ENCODE measurements at places on chromosomes 4 and X.

- DNase-seq: no peak
Measured at GRCh38 chr4:124958847-124959246, 246.3 kb upstream of the ANKRD50 start.

GRCh38 chrX:55033429-55033828, 2.7 kb upstream of the ALAS2 start:
- no peak for DNase-seq

DNA sequence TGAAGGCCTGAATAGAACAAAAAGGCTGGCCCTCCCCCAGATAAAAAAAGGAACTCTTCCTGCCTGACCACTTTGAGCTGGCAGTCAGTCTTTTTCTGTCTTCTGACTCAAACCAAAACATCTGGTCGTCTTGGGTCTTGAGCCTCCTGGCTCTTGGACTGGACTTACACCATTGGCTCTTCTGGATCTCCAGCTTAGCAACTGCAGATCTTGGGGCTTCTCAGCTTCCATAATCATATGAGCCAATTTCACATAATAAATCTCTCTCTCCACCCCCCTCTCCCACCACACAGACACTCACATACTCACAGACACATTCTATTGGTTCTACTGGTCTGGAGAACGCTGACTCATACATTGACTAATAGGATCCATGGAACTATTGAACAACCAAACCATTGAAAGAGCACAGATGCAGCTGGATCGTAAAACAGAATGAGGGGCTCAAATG, 15.6 kb upstream of the CWH43 start:
- DNase-seq: no peak

DNA sequence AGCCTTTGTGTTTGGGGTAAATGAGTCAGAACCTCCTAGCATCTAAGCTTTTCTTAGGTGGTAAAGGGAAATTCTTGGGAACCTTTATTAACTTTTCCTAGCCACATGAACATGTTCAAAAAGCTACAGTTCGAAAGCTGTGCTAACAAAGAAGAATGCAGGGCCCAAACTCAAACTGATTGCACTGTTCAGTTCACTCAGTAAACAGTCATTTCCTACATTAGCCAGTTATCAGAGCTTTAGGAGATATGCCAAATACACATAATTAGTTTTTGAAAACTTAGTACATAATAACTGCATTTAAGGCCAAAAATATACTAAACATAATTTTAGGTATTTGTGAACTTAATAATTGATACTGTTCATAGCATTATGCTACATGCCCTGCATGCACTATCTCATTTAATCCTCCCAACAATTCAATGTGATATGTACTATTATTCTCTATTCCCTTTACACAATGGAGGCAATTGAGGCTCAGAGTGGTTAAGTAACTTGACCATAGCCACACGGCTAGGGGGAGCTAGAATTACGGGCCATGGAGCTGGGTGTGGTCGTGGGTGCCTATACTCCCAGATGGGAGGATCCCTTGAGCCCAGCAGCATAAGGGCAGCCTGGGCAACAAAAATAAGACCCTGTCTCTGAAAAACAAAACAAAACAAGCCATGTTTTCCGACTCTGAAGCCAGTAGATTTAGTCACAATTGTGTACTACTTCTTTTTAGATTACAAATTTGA, 43.9 kb upstream of the PDGFRA start:
- DNase-seq: no peak

GRCh38 chr4:28256295-28256694, 1395.7 kb downstream of the STIM2 start:
- no peak for DNase-seq

DNA sequence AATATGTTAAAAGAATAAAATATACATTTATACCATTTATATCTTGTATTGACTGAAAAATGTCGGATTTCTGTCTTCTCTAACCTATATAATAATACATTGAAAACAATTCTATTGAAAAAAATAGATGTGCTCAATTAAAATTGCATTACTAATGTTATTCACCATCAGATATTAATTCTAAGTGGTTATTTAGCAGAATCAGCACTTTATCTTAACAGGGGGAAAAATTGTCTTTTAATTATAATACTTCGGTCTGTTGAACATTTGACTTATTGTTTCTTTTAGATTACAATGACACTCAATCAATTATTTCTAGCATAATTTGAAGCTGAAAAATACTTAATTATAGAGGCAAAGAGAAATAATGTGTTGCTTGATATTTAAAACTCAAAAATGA, 220.3 kb downstream of the PABPC4L start:
- DNase-seq: no peak

- DNase-seq: no peak
Measured at GRCh38 chr4:57614257-57614932, 504.2 kb upstream of the IGFBP7 start.

DNA sequence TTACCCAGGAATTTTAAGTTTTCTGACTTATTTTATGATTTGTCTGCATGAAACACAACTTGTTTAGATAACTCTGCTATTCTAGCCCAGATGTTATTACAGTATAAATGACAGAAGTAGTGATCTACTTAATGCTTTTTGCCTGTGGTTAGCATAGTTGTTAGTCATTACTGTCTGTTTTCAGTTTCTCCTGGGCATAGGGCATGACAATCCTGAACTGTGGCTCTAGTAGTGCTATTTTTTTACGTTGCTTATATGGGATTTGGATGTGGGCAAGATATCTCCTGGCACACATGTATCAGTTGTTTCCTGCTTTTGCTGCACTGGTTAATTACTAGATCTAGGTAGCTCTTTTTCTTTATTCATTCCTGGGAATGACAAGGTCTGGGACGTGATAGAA, 1005.8 kb downstream of the PCDH18 start:
- no peak for DNase-seq

GRCh38 chrX:15055146-15055930, 182.1 kb downstream of the MOSPD2 start:
- no peak for DNase-seq

GRCh38 chr4:26822546-26822945, 38.1 kb upstream of the STIM2 start:
- DNase-seq: no peak

DNA sequence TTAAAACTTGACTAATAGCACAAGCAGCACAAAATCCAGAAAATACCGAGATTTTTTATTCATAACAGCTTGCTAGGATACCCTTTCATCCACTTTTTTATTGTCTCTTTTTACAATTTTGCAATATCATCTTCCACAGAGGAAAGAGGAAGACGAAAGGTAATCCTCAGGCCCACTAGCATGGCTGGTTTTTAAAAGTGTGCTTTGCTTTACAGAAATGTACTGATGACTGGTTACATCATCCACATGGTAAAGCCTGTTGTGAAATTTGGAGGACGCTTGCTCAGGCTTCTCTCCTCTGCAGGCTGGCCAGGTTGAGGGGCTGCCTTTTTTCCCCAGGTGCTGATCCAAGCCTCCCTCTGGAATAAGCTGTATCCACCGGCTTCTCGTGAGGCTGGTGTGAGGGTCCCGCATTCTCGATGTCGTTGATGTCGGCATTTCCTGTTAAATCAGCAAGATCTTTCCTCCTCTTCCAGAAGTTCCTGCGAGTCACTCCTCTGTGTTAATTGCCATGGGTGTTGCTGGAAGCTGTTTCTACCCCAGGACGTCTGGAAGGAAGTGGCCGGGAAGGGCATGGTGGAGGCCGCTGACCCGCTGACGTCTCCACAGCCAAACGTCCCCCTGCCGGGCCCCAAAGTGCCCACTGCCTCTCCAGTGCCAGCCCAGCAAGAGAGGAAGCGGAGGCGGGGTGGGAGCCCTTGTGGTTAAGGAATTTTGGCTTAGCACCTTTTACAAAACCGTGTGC, 5.8 kb upstream of the DGKQ start:
- no peak for DNase-seq

DNA sequence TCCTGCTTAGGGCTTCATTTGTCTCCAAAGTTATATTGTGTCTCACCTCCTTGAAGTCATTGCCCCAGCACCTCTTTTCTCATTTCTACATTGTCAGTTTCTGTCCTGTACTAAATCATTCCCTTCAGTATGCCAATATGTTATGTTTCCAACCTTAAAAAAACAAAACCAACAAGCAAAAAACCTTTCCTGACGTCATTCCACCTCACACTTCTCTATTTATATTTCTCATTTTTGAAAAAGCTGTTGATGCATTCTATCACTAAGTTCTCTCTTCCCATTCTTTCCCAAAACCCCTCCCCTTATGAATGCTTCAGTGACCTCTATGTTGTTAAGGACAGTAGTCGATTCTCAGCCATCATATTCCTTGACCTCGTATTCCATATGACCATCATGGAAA, 98.7 kb upstream of the ARHGAP24 start:
- DNase-seq: no peak

DNA sequence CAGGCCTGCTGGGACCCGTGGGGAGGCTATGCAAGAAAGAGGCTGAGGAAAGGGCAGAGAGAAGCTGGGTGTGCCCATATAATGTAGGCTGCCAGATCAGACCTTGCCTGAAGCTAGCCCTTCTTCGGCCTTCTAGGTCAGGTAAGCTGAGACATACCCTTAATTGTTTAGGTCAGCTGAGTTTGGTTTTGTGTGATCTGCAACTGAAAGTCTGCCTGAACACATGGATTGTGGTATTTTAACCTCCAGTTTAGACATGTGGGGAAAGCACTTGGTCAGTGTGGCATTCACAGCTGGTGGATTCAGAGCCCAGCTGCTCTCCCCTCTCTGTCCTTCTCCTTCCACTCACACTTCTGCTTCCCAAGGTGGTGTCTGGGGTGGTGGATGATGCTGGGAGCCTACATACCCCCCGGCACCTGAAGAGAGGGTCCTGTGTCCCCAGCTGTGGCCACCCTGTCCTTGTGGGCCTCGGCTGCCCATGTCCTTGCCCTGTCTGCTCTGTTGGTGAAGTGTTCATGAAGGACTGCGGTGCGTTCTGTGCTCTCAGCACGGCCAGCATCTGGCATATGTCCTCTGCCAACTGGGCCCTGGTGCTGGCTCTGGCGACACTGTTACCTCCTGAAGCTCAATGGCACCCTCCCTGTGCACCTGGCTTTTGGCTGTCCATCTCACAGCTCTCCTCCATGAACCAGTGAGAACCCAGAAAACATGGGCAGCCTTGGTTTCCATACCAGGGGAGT, 82.1 kb downstream of the NAT8L start:
- no peak for DNase-seq

DNA sequence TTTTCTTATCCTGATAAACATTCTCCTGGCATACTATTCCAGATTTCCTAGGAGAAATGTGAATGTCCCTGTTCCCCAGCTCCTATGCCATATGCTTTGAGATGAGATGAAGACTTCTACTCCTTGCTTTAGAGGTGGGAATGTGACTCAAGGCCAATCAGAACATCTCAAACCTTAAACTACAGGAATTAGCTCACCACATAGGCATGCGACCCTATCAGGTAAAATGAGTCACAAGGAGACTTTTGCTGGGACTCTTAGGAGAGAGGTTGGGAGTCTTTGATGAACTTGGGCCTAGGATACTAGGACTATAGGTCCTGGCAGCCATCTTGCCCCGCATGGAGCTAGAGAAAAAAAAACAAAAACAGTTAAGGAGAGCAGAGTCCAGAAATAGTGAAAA, 5.8 kb upstream of the USO1 start:
- DNase-seq: no peak

DNA sequence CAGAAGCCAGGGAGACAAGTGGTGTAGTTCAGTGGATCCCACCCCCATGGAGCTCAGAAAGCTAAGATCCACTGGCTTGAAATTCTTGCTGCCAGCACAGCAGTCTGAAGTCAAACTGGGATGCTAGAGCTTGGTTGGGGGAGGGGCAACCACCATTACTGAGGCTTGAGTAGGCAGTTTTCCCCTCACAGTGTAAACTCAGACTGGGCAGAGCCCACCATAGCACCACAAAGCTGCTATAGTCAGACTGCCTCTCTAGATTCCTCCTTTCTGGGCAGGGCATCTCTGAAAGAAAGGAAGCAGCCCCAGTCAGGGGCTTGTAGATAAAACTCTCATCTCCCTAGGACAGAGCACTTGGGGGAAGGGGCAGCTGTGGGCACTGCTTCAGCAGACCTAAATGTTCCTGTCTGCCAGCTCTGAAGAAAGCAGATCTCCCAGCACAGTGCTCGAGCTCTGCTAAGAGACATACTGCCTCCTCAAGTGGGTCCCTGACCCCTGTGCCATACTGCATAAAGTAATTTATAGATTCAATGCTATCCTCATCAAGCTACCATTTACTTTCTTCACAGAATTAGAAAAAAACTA, 163.2 kb downstream of the HHIP start:
- no peak for DNase-seq

DNA sequence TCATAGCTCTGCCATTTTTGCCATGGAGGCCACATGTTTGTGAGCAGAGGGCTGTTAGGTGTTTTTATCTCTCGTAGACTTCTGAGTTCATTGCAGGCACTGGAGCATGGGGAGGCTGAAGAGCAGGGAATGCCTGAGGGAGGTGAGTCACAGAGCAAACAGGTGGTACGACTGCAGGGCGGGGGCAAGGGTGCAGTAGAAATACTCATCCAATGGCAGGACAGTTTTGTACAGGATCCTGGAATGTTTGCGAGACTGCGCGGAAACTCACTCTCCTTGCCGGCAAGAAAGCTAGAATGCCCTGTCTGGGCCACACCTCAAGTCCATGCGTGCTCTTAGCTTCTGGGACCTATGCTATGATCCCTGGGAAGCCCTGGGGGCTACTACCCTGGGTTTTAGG, 20.0 kb upstream of the VCX2 start:
- no peak for DNase-seq

DNA sequence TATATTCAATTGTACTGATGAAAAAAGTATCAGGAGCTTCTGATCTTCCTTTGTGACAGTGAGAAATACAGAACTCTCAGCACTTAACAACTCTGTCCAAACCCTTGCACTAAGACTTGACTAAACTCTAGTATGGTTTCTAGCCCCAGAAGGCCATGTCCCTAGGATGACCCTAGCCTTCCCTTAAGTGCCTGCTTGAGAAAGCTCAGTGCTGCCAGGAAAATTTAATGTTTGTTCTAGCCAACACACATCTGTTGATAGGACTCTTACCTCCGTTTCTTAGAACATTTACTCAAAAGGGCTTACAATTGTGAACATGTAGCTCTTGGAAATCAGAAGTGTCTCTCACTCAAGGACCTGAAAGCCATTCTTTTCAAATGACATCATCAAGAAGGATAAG, 1055.2 kb upstream of the FTHL17 start:
- no peak for DNase-seq

DNA sequence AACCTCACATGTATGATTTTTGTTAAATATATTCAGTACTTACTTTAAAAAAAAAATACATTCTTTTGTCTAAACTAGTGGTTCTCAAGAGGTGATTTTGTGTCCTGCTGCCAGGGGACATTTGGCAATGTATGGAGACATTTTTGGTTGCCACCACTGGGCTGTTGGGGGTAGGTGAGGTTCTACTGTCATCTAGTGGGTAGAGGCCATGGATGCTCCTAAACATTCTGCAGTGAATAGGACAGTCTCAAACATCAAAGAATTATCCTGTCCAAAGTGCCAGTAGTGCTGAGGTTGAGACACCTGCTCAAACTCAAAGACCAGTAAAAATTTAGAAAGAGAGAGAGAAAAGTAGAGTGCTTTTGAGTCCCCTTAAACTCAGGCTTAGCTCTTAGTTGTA, 32.9 kb upstream of the PGM2 start:
- DNase-seq: peak; percentile 10

- DNase-seq: no peak
Measured at GRCh38 chr4:27184508-27185155, 324.0 kb downstream of the STIM2 start.

GRCh38 chr4:16206848-16207247, 19.4 kb downstream of the TAPT1 start:
- DNase-seq: no peak
